ENCODE measurements at places on chromosomes 3 and 15. TPM values are rescaled to one million over a fixed set of nuclear protein-coding genes. Genes with fewer than 3 reads are reported as not detected.
A peak's percentile ranks its signal among the peaks of the same experiment; 100 is the strongest.

DNA sequence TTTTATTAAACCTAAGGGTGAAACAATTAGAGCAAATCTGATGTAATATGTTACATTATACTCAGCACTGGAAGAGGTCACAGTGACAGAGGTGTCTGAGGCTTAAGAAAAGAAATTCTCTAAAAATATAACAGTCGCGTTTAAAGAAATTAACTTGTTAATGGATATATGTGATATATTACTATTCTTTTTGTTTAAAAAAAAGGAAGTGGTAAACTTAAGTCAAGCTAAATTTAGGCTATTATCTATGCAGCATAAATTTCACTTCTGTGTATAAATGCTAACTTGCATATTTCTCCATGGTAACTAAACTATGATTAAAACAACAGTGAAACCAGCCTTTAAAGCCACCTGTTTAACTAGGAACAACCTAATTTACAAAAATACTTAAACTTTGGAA is 191.3 kb downstream of the FOXP1 start:
- H3K27me3 ChIP-seq: no peaks in the 10 kb centered on the region
- peaks cover 3% of the 10 kb centered on the region for H3K36me3 ChIP-seq
- no peak overlapping the region for H3K4me3 ChIP-seq
- peak overlapping the region; percentile 88 for H3K27ac ChIP-seq
- no peak for DNase-seq

The GATA2 gene
- total RNA-seq: not detected

DNA sequence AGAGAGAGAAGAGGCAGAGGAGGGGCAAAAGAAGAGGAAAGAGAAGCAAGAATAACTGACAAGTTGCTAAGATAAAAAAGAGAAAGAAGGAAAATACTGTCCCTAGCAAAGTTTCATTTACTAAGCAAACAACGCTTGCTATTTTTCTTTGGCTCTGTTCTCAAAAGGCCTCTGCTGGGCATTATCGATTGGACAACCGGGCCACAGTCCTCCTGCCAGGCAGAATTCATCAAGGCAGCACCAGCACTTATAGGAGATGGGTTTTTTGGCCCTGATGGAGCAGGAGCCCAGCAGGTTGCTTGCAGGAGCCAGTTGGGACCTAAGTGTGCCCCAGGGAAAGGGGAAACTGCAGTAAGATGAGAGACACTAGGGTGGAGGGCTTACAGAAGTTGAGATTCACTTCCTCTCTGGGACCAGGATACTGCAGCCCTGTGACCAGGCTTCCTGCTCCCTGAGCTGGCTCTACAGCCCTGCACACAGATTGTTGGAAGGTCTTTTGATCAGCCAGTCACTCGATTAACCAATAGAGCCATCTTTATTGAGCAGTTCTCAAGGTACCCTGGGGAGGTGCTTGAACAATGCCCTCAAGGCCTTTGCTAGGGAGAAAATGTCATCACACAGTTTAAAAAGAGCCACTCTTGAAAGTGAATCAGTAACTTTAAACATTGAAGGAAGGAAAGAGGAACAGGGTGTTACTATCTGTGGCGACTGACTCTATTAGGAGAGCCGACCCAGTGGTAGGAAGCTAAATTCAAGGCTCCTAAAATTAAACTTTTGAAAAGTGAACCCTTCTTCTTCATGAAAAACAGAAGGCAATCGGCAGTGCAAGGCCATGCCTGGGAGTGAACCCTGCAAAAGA is 28.8 kb upstream of the GLCE start:
- no peak for DNase-seq
- no peak overlapping the region for H3K4me3 ChIP-seq
- no peaks in the 10 kb centered on the region for H3K36me3 ChIP-seq
- peak overlapping the region; percentile 12 for H3K27ac ChIP-seq

The POPDC2 gene
- total RNA-seq: 1.5 TPM

- no peak overlapping the region for H3K4me3 ChIP-seq
- peaks cover 14% of the 10 kb centered on the region for H3K27me3 ChIP-seq
- DNase-seq: no peak
- H3K4me1 ChIP-seq: peaks cover 16% of the 10 kb centered on the region
Observed at GRCh38 chr3:41167722-41168497, 31.4 kb upstream of the CTNNB1 start.

DNA sequence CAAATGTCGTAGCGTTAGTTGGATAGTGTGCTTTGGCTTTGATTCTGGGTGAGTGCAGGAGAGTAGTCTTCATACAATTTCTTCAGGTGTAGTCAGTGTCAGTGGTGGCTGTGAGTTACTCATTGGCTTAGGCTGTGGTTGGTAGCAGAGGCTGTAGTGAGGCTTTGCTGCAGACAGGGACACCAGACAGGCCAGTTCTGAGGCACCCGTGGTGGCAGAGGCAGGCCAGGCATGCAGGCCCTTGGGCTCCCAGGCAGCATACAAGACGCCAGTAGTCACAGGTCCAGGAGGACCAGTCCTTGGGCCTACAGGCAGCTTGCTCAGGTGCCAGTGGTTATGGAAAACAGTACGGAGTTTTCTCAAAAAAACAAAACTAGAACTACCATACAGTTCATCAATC is 61.3 kb downstream of the DMXL2 start:
- H3K4me3 ChIP-seq: no peak overlapping the region
- H3K4me1 ChIP-seq: no peaks in the 10 kb centered on the region
- DNase-seq: no peak
- H3K27ac ChIP-seq: no peak overlapping the region

DNA sequence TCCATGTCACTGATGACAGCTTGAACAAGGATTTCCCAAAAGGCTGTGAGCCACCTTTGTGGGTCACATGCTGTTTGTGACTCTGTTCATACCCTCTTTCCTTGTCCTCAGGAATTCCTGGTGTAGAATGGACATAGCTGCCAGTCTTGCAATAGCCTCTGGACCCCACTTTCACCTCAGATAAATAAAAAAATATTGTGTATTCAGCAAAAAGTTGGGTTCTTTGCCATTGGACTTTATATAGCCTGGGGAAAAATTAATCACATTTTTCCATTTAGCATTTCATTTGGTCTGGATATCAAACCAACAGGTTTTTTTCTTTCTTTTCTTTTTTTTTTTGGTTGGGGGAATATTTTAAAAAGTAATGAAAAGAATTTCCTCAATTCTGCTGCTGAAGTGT is 144.8 kb downstream of the PDCD6IP start:
- H3K27me3 ChIP-seq: no peaks in the 10 kb centered on the region
- H3K4me1 ChIP-seq: peaks cover 3% of the 10 kb centered on the region
- H3K27ac ChIP-seq: no peak overlapping the region
- H3K4me3 ChIP-seq: no peak overlapping the region

DNA sequence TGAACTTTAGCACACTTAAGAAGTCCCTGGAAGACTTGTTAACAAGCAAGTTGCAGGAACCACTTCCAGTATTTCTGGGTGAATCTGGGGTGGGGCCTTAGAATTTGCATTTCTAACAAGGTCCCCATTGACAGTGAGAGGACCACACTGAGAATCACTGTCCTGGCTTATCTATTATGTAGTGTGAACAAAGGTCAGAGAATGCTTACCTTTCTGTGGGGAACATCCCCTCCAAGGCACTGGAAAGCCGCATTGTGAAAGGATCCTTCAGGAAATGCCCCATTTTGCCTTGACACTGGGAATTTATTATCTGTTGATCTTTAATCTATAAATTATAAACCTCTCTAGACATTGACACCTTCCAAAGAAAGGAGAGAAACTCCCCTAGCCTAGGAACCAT is 74.8 kb downstream of the IGF2BP2 start:
- no peaks in the 10 kb centered on the region for H3K4me1 ChIP-seq
- H3K27ac ChIP-seq: no peak overlapping the region
- no peak overlapping the region for H3K4me3 ChIP-seq
- peaks cover 7% of the 10 kb centered on the region for H3K27me3 ChIP-seq

The CRELD1 gene
- total RNA-seq: 15.7 TPM
